GM12891 (cell line): ENCODE measurements at places on chromosomes 6 and 20.

- DNase-seq, result no peak
These were observed 96.9 kb downstream of the JPH2 start for GRCh38 chr20:44089987-44090674.

DNA sequence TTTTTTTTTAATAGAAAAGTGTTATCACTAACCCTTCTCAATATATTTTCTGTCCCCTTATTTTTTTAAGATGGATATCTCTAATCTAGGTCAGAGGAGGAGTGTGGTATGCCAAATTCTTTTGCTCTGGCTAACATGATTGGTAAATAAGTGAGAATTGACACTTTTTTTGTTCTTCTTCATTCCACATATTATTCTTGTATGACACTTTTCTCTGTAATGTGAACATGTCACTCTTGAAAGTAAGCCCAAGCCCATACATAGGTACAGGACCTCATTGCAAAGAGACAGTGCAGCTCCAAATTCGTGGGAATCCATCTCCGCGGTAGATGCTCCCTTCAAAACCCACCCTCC is 142.5 kb upstream of the TCF21 start:
- DNase-seq, result no peak

DNA sequence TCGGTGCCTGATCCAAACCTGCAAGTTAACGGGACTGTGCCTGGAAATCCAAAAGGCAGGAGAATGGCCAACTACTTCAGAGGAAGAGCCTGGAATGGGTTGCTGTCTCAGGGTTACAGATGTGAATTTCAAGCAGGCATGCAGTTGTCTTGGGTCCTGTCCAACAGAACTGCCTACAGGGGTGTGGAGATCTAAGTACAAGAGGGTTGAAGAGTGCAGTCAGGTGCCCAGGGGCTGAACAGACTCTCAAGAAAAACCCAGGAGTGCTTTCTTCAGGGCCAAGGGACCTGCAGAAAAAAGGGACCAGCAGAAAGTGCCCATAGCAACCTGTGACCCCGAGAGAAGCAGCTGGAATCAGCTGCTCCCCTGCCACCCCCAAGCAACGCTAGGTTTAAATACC is 71.0 kb downstream of the PREP start:
- DNase-seq, result no peak

- DNase-seq, result no peak
These were observed 117.0 kb downstream of the MYLK4 start for GRCh38 chr6:2633736-2634135.

- no peak for DNase-seq
These were observed 52.8 kb upstream of the SRSF6 start for GRCh38 chr20:43404878-43405277.

DNA sequence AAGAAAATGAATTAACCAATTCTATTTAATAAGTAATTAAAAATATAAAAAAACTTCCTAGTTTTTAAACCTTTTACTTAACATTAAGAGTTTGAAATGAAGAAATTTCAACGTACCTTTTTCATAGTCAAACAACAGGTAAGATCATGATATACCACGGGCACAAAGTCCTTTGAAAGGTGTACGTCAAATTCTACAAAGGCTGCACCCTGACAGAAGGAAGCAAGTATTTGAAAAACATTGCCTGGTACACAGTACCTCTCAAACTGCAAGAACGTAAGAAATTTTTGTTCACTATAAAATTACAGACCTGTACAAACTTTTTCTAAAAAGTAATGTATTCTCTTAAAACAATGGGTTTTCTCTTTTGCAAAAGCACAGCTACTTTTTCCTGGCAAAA is 180.2 kb upstream of the SHLD1 start:
- DNase-seq, result no peak

GRCh38 chr6:14207448-14207847 is 89.9 kb downstream of the CD83 start:
- no peak for DNase-seq

DNA sequence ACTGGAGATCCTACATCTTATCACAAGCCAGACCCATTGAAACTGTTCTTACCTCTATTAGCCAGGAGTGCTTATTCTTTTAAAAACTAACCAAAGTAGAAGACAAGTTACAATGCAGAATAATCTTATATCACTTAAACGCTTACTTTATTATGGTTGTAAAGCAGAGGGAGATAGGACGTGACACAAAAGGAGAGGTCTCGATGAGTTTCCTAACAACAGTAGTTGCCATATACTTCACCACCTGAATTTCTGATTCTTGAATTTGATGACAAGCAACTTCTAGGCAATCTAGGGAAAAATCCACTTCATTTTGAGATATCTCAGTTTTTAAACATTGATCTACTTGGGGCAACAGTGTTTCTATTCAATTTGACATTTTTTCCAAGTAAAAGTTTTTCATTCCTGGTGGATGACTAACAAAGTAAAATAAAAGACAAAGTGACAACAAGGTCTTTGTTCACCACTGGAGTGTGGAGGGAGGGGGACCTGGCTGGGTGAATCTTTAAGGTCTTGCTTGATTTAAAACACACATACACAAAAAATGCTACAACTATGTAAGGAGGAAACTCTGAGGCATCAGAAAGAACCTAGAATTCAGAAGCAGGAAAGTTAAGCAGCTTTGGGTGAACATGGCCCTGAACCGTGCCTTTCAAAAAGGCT is 110.9 kb downstream of the SMLR1 start:
- DNase-seq, result no peak

DNA sequence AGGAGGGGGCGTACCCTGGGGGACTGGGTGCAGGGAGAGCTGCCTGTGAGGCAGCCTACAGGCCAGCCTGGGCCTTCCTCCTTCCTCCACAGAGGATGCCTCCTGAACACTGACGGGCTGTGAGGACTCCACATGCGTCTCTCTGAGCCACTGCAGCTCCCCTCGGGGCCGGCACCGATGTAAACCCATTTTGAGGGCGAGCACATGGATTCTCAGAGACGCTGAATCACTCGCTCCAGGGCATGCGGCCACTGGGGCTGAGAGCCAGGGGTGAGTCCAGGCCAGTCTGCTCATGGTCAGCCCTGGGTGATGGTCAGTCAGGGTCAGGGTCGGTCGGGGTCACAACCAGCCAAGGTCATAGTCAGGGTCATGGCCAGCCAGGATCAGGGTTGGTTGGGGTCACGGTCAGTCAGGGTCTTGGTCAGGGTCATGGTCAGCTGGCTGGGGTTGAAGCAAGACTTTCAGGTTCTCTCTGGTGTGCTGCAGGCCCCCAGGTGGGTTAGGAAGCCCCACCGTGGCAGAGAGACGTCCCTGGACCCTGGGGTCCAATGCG is 14.7 kb upstream of the RBBP8NL start:
- DNase-seq, result no peak

GRCh38 chr20:2753461-2754040 is 46.9 kb downstream of the CPXM1 start:
- no peak for DNase-seq

DNA sequence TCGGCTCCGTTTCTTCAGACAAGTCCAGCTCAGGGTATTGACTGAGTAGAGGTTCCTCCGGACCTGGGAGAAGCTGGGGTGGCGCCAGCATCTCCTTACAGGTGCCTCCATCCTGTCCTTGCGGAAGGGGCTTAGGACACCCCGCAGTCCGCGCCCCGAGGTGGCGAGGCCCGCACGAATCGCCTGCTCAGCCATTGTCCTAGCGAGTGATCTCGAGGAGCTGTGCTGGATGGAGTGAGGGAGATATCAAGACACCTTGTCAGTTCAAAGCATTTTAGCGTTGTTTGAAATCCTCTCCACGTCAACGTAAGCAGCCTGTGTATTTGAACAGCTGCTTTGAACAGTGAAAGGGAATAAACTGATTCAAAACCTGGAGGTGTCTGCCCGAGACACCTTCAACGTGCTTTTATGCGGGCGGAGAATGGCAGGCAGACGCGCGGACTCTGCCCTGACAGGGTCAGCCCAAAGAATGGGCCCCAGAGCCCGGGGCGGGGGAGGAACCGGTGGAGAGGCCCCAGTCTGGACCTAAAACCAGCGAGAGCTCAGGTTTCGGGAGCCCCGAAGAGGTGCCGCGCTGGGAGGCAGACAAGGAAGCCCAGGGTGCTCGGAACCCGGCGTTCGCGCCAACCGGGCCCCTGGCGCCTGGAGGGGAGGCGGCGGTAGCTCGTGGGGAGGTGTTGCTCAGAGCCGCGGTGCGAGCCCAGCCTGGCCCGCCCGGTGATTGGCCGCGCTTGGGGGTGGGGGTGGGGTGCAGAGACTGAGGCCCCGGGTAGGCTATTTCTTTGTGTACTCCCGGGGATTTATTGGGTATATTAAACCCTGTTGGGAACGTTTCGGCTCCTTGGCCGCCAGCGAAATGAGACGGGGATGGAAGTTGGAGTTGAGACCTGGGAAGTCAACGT is 3.1 kb upstream of the POU3F2 start:
- DNase-seq, result no peak

GRCh38 chr6:105873799-105874198 is 212.3 kb upstream of the PRDM1 start:
- DNase-seq, result no peak

DNA sequence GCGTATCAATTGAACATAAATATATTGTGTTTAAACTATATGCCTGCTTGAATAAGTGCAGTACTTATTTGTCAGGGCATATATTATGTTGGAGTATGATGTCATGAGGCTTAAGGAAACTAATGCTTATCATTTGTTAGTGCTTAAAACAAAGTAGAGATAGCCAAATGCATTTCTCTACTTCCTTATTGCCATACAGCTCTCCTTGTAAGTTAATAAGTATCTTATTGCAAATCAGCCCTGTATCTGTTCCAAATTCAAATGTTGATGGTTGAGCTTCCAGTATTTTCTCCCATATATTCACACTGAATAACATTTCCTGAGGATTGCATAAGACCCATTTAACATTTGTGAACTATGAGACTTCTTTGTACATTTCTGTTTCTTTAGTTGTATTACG is 57.8 kb downstream of the CARMIL1 start:
- no peak for DNase-seq

GRCh38 chr6:70379473-70380013 is 33.8 kb upstream of the FAM135A start:
- no peak for DNase-seq
